Mesendoderm (in vitro differentiated cells): ENCODE measurements at places on chromosomes 2 and 18.

- DNase-seq: no peak
Measured at GRCh38 chr2:5926871-5927512, 234.8 kb downstream of the SOX11 start.

DNA sequence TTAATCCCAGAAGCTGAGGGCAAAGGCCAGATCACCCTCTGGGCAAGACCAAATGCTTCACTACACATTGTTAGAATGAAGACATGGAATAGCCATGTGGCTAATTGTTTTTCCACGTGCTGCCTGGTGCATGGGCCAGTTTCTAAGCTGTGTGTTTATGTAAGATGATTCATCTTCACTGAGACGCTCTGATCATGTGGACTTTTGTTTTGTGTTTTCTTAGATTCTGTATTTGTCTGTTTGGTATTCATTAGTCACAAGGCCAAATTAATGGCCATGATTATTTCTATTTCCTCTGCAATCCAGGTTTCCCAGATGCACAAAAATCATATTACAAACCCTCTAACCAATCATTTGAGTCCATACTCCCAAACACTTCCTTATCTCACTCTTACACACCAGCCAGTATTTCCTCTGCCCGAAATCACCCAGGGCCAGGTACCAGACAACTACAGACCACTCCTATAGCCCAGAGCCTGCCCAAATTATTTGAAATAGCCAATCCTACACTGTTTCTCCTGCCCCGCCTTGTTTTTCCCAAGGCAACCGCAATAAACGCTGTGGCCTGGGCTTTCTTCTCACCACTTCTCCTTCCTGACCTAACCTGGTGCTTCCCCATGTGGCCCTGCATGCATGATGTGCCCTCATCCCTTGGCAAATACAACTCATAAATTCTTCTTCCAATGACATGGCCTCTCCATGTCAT, 94.2 kb upstream of the SP3 start:
- DNase-seq: no peak

DNA sequence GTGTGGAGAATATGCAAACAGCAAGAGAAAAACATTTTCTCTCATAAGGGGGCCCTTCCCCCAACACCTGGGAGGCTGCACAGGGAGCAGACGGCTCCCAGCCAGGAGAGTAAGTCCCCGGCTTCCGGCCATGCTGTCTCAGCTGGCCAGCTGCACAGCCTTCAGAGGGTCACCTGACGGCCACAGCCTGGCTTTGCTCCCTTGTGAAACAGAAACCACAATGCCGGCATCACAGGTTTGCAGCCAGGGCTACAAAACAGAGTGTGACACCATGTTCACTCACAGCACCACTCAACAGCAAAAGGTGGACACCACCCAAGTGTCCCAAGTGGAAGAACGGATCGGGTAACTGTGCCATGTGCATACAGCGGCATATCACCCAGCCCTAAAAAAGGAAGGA, 86.9 kb upstream of the GPC1 start:
- no peak for DNase-seq

GRCh38 chr18:48410095-48410920, 1.1 kb upstream of the ZBTB7C start:
- peak; percentile 93 for DNase-seq

DNA sequence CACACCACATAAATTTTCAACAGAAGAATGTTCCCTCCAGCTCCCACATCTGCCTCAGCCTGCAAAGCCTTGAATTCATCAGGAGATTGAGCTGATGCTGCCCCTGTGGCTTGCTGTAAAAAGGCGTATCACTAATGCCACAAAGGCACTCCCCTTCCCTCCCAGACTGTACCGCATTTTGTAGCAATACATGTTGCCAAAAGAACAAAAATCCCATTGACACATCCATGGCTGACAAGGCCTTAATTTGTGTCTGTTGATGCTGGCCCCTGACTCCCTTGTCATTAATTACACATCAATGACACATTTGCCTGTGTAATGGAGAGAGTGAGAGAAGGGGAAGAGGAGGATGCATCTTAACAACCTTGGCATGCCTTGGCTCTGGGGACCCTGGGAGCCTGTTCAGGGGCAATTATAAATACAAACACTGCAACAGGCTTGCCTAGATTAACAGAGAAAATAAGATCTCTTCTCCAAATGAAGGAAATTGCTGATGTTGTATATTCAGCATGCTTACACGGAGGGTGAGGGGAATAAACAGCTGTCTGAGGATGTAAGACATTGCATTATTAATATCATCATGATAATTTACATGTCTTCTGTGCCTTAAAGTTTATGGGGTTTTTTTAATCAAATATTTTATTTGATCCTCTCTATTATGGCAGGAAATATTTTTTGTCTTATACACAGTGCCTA, 264.0 kb downstream of the SUCLG1 start:
- no peak for DNase-seq

- peak; percentile 43 for DNase-seq
Measured at GRCh38 chr2:31580321-31581117, at the start of gene SRD5A2. TSS of gene SRD5A2 (minus strand) at chr2:31580938. CDS start at chr2:31580900, 38 bp downstream.

DNA sequence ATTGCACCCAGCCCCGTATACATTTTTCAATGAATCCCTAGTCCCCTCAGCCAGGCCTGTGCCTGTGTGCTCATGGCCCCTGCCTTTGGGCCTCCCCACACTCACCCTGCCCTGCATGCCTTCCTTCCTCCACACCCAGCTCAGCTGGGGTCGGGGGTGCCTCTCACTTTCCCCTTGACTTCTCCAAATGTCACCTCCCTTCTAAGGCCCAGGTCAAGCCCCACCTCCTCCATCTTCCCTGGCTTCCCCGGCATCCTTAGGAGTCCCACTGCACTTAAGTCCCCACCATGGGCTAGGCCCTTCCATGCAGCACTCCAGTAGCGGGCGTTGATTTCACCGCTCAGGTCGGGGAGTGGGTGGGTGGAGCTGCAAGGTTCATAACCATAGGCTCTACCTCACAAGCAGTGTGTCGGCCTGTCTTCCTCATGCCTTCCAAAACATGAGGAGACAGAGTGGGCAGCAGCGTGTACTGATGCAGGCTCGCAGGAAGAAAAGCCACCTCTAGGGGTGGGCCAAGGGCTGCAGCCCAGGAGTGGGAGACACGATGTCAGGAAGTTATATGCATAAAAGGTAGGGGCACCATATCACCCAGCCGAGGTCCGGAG, 47.7 kb downstream of the DNMT3A start:
- no peak for DNase-seq

DNA sequence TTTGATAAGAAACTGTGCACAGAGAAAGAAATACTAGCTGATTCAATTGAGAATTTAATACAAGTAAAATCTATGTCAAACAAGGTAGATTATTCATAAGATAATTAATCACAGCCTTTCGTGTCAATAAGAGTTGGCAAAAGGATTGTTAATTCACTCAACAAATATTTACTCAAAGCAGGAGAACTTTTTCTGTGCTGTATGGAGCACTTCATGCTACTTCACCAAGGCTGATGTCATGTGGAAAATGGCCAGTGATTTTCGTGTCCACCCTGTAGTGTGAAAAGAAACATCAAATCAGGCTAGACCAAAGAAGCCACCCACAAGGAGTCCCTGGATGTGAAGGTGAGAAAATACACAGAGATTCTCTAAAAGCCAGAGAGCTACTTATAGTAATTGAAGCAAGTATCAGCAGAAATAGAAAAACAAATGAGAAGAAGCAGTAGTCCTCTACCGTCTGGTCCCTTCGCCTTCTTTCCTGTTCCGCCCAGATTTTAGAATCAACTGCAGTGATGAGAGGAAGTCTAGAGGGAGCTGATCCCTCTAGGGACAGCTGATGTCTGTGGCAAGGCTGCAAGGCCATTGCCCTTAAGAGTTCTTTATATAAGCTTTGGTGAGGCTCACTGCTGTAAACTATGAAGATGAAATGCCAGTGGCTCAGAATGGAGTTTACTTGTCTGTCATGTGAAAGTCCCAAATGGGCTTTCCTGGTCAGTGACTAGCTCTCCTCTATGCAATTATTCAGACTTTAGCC, 201.3 kb upstream of the APCDD1 start:
- no peak for DNase-seq

GRCh38 chr2:30655660-30656059, 151.6 kb downstream of the CAPN13 start:
- DNase-seq: peak; percentile 90

- no peak for DNase-seq
Measured at GRCh38 chr2:118697781-118698180, 149.7 kb downstream of the EN1 start.

DNA sequence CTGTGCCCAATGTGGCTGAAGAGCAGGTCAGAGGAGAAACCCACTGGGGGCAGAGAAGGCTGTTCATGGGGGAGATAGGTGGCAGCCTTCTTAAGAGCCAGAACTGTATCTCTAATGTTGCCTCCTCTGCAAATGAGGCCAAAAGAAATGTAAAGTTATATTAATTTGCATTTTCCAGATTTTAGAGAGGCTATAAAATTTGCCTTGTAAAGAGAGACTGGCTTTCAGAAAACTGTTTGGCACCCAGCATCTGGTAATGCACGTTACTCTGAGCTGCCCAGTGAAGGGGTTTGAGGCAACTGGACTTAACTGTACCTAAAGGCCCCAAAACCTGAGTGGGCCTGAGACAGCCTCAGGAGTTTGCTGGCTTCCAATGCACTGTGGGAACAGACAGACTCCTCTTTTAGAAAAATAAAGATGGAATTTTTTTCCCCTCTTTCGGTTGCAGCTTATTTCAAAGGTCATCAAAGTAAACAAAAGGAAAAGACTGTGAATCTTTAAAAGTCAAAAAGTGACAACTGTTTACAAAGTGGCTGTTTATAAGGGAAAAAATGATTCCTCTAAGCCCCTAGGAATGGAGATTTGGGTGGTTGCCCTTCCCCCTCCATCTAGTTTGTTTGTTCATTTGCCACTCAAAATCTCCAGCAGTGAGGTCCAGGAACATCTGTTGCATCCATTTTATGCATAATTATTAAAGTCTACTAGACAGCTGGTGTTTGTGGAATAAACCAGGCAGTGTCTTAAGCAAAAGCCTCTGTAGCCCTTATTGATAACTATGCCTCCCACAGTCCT, 132.2 kb upstream of the ZFP36L2 start:
- DNase-seq: no peak

DNA sequence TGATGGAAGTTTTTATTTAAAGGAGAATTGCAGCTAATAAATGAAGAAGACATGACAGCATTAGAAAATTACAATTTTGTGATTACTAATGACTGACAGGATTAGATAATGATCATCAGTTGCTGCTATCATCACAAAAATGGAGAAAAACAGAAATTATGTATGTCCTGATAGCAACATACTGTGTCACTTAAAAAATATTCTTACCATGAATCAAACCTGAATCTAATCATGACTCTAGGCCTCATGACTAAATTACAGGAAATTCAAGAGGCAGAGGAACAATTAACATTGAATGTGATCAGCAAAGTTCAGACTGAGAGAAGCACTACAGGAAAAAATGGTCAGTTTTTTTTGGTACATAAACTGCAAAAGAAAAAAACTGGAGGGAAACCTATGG, 147.8 kb downstream of the PMAIP1 start:
- DNase-seq: no peak

DNA sequence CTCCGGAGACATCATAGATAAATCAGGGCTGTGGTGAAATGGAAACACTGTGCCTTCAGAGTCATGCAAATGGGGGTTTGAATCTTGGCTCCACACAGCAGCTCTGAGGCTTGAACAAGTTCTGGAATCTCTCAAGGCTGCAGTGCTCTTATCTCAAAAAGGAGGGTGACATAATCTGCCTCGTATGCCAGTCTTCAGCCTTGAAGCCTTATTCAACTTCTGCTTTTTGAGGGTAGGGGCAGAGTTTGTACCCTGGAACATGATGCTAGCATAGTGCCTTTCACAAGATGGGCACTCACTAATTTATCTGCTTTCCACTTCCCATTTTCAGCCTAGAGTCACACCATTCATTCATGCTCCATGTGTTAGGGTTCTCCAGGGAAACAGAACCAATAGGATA, 42.3 kb downstream of the GATA6 start:
- DNase-seq: no peak

DNA sequence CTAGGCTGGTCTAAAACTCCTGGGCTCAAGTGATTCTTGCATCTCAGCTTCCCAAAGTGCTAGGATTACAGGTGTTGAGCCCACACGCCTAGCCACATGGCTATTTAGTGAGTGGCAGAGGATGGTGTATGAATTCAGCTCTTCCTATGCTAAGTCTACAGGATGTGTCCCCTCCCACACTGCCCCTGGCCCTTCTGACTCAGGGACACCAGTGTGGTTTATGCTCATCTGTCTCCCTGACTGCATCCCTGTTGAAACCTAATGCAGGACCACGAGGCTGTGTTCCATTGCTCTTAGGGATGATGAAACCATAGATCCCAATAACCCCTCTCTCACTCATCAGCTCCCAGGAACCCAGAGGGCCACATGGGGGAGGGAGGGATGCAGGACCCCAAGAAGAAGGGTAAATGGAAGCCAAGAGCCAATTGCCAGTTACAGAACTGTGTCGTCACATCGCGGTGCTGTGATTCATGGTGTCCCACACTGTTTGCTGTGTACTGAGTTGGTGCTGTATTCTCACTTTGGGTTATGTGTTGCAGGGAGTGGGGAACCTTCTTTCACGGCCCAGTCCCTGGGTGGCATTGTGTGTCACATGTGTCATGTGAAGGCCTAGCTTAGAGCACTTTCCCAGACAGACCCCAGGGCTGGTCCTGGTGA, 102.9 kb upstream of the HAAO start:
- DNase-seq: no peak

- peak; percentile 28 for DNase-seq
Measured at GRCh38 chr18:80197528-80197927, 49.8 kb downstream of the PARD6G start.

- no peak for DNase-seq
Measured at GRCh38 chr2:127054604-127054930, 52.4 kb downstream of the BIN1 start.

- DNase-seq: no peak
Measured at GRCh38 chr18:51123046-51123395, 74.5 kb downstream of the MEX3C start.

DNA sequence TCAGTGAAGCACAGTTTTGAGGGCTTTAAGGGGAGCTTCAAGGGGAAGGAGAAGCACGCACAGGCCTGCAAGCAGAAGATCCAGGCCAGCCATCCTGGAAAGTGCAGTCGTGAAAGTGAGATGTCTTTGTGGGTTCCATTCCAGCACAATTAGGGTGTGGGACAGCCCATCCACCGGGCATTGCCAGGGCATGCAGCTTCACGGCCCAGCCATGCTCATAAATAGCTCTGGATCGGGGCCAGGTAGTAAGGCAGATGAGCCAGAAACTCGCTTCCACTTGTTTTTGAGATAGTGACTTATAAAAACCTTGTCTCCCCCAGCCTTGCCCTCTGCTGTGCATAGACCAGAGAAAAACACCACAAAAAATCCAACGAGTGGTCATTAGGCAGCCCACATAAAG, 21.0 kb downstream of the KDSR start:
- no peak for DNase-seq
